Uterus (tissue), 4 donors: ENCODE measurements at places on chromosomes 4 and X. TPM values are rescaled to one million over a fixed set of nuclear protein-coding genes. Genes with fewer than 3 reads are reported as not detected.

DNA sequence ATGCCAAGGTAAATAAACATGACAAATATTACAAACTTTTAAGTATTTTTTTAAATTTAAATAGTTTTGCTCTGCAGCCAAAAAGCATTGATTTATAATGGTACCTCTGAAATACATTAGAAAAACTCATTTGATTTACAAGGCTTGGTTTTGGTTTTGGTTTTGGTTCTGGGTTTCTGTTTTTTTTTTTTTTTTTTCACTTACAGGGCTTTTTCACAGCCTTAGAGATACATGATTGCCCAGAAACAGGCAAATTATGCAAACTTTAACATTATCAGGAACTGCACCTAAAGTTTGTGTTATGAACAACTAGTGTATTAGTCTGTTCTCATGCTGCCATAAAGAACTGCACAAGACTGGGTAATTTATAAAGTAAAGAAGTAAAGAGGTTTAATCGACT lies 196.4 kb upstream of the DDX53 start:
- no peak for DNase-seq

DNA sequence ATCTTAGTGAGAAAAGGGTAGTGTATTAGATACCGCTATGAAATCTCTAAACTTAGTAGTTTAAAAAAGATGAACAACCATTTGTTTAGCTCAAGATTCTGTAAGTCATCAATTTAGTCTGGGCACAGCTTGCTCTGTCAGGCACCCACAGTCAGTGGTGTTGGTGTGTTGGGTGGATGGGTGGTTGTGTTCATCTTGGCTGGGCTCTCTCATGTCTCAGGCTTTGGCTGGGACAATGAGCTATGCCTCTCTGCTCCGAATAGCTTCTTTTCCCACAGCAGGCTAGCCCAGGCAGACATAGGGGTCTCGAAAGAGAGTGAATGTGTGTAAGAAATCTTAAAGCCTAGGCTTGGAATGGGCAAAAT lies 127.0 kb upstream of the GATB start:
- DNase-seq = no peak

GRCh38 chr4:12701384-12701783 lies 782.8 kb downstream of the RAB28 start:
- no peak for DNase-seq

AFM gene
- not detected for total RNA-seq

SLC25A14 gene
- 27.6 TPM for total RNA-seq

FAM9B gene
- total RNA-seq = 4.4 TPM

- DNase-seq = no peak
These were observed 31.6 kb downstream of the ETDC start for GRCh38 chrX:135340831-135341230.

GRCh38 chr4:129676934-129677333 lies 581.0 kb downstream of the C4orf33 start:
- DNase-seq = no peak

SLITRK4 gene
- 0.27 TPM for total RNA-seq

GRCh38 chr4:26724534-26724933 lies 136.1 kb upstream of the STIM2 start:
- no peak for DNase-seq

GRCh38 chr4:89196056-89196674 lies 84.8 kb downstream of the TIGD2 start:
- DNase-seq = no peak

FATE1 gene
- not detected for total RNA-seq

DNA sequence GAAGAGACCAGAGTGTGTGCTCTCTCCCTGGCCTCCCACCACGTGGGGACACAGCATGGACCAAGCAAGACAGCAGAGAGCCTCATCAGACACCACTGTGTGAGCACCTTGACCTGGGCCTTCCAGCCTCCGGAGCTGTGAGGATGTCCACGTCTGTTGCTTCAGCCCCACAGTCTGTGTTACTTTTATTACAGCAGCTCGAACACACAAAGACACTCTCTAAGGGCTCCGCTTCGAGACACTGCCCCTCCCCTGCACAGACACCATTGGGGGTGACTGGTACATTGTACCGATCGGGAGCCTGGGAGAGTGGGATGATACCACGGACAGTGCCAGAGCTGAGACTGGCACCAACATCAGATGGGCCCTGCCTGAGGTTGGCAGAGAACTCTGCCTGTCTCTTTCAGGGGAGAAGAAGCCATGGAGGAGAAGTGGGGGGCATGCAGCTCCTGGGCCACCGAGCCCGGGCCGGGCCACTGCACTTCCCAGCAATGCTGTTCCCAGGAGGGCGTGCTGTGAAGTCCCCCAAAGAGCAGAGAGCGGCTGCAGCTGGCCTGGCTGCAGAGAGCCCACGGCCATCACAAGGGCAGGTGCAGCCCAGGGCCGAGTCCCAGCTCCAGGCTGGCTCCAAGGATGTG lies 48.1 kb upstream of the HMX1 start:
- DNase-seq = no peak

ABCB7 gene
- 47.9 TPM for total RNA-seq

PNCK gene
- total RNA-seq = 8.5 TPM

DNA sequence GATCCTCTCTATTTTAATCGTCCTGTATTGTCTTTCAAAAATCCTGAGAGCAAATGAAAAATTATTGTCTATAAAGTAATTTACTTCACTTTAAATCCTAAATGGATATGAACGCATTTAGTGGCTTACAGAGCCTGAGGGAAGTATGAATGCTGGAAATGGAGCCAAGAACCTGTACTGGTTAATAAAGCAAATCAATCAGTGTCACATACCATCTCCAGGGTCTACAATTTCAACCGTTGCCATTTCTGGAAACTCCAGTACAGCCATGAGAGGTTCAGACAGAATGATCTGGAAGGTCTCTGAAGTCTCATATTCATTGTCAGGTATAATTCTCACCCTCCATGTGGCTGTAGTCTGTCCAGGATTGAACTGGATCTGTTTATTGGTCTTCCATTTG lies 76.6 kb downstream of the FREM3 start:
- DNase-seq = no peak

GRCh38 chr4:89269121-89269666 lies 38.4 kb downstream of the GPRIN3 start:
- DNase-seq = no peak

GRCh38 chrX:1213971-1214370 lies 1.5 kb upstream of the CRLF2 start:
- DNase-seq = no peak

BBS12 gene
- total RNA-seq = 3.6 TPM

- DNase-seq = no peak
These were observed 454.5 kb upstream of the PCDH7 start for GRCh38 chr4:30265716-30266115.

MEPE gene
- not detected for total RNA-seq

ZCCHC12 gene
- total RNA-seq = 81.5 TPM

PDGFRA gene
- 233 TPM for total RNA-seq

DNA sequence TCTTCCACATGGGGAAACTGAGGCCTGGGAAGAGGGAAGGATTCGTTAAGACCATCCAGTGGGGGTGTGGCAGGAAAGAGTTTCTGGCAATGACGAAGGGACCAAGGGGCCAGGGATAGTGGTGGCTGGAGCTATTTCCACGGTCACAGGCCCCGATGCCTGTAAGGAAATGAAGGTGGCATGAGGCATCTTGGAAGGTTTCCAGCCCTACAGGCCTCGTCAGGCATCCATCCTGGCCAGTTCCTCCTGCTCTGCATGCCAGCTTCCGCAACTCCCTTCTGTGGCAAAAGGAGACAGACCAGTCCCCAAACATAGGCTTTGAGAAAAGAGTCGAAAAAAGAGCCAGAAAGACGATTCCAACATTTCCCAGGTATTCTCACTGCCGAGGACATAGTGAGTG lies 9.2 kb upstream of the C4orf50 start:
- DNase-seq = no peak

GRCh38 chr4:182805321-182805720 lies 111.9 kb downstream of the DCTD start:
- DNase-seq = no peak

GRCh38 chr4:83618431-83618830 lies 82.5 kb downstream of the GPAT3 start:
- no peak for DNase-seq

RGN gene
- total RNA-seq = 0.77 TPM

DNA sequence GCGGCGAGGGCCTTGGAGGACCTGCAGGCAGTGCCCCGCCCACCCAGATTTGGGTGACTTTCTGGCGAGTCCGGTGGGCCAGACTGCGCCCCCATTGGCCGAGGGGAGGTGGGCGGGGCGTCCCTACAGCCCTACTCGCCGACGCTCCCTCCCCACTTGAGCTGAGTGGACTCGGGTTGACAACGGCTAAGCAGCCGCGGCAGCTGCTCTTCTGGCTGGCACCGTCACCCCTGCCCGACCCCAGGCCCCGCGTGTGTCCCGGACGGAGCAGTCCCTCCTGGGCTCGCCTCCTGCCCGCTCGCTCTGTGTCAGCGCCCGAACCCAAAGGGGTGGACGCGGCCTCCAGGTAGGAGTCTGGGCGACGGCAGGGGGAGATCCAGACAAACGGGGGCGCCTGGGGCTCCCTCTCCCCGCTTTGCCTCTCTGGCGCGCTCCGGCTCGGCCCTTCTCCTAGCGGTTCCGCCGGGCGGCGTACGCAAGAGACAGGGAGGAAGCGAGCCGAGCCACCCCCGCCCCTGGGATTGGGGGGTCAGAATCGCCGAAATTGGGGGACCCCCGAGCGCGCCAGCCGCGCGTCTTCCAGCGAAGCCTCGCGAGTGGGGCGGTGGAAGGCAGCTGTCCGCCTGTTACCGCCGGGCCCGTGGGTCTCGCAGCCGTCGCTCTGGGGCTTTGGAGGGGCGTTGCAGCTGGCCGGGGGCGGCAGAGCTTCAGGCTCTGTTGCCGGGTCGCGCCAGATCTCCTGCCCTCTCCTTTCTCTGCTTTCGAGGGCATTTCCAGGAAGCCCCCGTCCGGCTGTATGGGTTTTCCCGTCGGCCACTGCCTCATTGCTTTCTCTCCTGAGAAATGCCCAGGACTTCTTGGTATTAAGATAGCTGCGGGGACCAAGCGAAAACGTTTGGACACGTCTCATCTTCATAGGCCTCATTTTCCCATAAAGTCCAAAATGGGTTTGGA lies 46.3 kb downstream of the STARD8 start:
- peak; percentile 79 for DNase-seq

- DNase-seq = no peak
These were observed 590 bp downstream of the ARHGEF9 start for GRCh38 chrX:63784346-63784901.

POU4F2 gene
- total RNA-seq = not detected

GRCh38 chr4:64880557-64880956 lies 471.3 kb upstream of the TECRL start:
- DNase-seq = no peak

SUPT20HL2 gene
- total RNA-seq = not detected

DNA sequence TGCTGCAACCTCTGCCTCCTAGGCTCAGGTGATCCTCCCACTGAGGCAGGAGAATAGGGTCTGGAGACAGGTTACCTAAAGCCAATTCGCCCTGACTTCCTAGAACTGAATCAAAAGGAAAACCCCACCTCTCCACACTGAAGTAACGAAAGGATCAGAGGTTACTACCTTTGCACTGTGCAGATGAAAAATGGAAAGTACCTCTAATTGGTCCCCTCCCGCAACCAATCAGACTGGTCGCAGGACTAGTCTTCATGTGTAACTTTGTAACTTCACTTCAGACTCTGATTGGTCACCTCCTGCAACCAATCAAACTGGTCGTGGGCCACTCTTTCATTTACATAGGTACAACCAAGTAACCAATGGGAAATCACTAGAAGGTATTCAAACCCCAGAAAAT lies 61.1 kb downstream of the ATXN3L start:
- no peak for DNase-seq

DNA sequence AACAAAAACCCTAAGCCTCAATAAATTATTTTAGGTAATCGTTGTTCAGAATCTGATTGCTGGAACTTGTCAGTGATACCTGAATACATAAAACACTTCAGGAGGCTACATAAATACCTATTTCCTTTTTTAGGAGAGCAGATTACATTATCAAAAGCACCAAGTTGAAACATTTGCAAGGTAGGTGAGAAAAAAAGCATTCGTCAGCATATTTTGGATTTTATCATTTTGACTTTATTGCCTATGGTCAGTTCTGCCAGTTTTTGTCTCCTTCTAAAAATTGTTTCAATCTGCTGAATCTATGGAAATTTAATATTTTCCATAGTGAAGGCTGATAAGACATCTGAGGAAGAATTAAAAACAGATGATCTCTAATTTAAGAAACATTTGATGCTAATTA lies 16.5 kb upstream of the MAD2L1 start:
- DNase-seq = no peak

DNA sequence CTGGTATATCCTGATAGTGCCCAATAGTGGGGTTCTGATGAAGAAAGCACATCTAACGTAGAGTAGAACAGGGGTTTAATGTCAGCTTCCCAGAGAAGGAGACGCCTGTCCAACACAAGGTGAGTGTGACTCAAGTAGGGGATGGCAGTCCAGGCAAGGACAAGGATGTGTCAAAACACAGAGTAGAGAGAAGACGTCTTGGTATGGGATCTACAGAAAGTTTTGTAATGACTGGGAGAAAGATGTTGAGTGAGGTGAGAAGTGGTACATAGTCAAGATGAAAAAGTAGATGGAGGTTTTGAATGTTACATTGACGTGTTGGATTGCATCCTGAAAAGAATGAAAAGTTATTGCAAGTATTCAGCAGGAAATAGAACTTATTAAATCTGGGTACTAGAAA lies 124.4 kb downstream of the TMA16 start:
- DNase-seq = no peak

GPAT3 gene
- 4.1 TPM for total RNA-seq

MSX1 gene
- total RNA-seq = 33.0 TPM

DNA sequence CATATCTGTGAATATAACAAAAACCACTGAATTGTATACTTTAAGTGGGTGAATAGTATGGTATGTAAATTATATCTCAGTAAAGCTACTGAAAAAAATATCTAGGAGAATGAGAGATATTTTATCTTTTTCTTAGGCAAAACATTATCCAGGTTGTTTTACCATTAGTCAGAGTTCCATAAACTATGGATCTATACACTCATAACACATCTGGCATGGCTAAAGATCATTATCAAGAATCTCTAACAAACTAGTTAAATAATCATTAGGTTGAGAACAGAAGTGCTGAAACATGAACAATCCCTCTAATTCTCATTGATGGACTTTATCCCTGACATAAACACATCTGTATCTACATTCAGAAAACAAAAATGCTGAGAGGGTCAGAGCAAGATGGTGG lies 15.6 kb downstream of the MED14 start:
- no peak for DNase-seq

DNA sequence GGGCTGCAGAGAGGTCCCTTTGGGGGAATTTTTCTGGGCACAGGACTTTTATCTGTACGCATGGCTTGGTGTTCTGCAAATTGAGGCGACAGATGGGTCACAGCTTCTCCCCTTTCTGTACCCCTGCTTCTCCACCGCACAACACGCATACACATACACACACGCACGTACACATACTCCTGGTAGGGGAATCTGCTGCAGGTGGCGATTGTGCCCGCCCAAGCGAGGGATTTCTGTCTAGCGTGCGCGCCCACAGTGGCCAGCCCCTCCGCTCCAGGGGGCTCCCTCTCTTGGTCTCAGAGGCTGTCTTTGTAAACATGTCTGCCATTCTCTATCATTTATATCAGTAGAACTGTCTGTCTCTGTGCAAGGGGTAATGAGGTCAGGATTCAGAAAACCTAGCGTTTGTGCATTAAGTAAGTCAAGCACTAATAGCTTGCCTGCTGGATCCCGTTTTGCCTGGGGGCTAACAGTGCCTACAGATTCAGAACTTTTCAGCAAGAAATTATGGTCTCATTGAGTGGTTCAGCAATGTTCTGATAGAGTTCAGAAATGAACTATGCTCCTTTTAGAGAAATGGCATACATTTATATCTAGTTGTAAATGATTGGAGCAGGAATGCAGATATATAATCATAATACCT lies 2.2 kb downstream of the GRID2 start:
- no peak for DNase-seq

- no peak for DNase-seq
These were observed 240.5 kb downstream of the GRIA3 start for GRCh38 chrX:123424546-123424945.

HMX1 gene
- 0.21 TPM for total RNA-seq

RASL11B gene
- 0.29 TPM for total RNA-seq
